ENCODE measurements at places on chromosomes 16 and 17.

- no peak for DNase-seq
These were observed 54.5 kb downstream of the TUBD1 start for GRCh38 chr17:59838052-59838916.

DNA sequence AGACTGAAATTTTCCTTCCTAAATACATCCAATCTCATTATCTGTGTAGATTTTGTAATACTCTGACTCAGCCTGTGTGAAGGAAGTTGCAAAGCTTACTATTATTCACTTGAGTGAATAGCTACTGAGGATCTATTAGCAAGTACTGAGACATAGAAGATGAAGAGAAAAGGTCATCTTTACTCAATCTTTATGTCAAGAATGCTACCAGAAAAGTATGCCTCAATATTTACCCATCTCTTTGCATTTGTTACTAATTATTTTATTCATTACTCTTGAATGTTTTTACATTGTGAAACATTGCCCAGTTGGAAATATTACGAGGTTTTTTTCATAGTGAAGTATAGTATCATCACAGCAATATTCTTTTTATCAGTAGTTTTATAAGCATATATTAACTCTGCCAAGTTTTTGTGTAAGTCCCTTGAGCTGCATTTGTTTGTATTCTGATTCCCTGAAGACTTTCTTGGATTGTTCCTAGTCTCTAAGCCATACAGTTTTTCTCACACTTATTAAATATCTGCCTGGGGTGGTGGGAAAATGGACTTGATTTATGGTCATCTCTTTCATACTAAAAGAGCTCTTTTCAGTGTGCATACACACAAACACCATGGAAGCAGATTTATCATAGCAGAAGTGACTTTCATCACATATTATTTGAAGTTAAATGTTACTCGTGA is 110.4 kb downstream of the MRTFB start:
- no peak for DNase-seq

- DNase-seq: no peak
These were observed 3.9 kb upstream of the MRPS23 start for GRCh38 chr17:57853695-57854094.

- DNase-seq: no peak
These were observed 55.0 kb downstream of the VAT1L start for GRCh38 chr16:77843405-77843804.

DNA sequence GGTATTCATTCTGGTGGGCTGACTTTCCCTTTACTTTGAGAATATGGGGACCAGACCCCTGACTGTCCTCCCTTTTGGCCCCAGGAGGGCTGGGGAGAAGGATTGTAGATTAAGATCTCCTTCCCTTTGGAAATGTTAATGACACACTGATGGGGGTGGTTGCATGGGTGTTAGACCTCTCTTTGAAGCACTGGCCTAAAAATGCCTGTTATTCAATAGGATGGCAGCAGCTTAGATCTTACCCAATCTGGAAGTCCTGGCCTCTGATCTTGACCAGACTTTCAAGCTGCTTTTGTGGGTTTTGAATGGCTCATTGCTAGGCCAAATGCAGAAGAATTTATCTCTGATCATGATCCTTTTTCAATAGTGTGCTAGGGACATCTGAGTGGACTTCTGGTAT is 25.7 kb downstream of the MAP3K3 start:
- no peak for DNase-seq

GRCh38 chr16:21277927-21278706 is at the start of gene CRYM:
TSS of gene CRYM (minus strand) at chr16:21278290. CDS start at chr16:21278251, 39 bp downstream.
- DNase-seq: no peak

DNA sequence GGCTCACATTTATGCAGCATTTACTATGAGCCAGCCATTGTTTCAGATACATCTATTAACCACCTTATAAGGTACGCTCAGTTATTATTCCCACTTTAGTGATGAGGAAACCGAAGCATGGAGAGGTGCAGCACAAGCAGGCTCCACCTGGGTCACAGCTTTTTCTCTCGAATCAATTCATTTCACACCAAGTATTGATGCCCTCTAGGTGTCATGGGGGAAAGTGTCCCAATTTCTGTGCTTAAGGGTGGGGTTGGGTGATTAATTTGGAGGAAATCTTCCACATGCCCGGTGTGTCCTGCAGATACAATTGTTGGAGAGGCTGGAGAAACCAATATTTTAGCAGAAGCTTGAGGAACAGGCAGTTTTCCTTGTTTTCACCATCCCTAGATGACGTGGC is 62.7 kb upstream of the DNAJA2 start:
- DNase-seq: no peak

- no peak for DNase-seq
These were observed 13.4 kb downstream of the OSBPL7 start for GRCh38 chr17:47808036-47808829.

Measured in NCI-H2081 treated with DMSO at 0.1 percent for 48 hours (cell line).